RPMI7951 (cell line): ENCODE measurements at places on chromosomes 3 and 15. TPM values are rescaled to one million over a fixed set of nuclear protein-coding genes. Genes with fewer than 3 reads are reported as not detected.

The ZNF80 gene
- total RNA-seq = not detected in 2 replicates

The MYRIP gene
- not detected in 2 replicates for total RNA-seq

The TNFAIP8L3 gene
- total RNA-seq = 0.29 and 0.48 TPM in 2 replicates

The XCR1 gene
- total RNA-seq = not detected in 2 replicates

The MRPL3 gene
- total RNA-seq = 194 and 195 TPM in 2 replicates

The USP50 gene
- not detected in 2 replicates for total RNA-seq

The ANKUB1 gene
- total RNA-seq = 0.12 TPM in 1 of 2 replicates, not detected in the other

The FHIT gene
- 2.4 and 3.6 TPM in 2 replicates for total RNA-seq

The GRK7 gene
- total RNA-seq = 0.10 TPM in 1 of 2 replicates, not detected in the other

The FEZF2 gene
- total RNA-seq = not detected in 2 replicates

The SMCO1 gene
- not detected in 2 replicates for total RNA-seq

The IL16 gene
- total RNA-seq = 0.96 and 1.4 TPM in 2 replicates

The GABRR3 gene
- not detected in 2 replicates for total RNA-seq

The SUSD5 gene
- total RNA-seq = 4.6 and 7.5 TPM in 2 replicates

The MESP1 gene
- 1.6 and 2.5 TPM in 2 replicates for total RNA-seq

The SNTN gene
- not detected in 2 replicates for total RNA-seq

The ALDH1L1 gene
- total RNA-seq = not detected in 2 replicates

The MKRN2OS gene
- total RNA-seq = not detected in 2 replicates

The GNAI2 gene
- total RNA-seq = 302 and 305 TPM in 2 replicates

The SCN11A gene
- not detected in 2 replicates for total RNA-seq

The TMOD2 gene
- 4.1 and 4.8 TPM in 2 replicates for total RNA-seq

The SLC2A2 gene
- total RNA-seq = not detected in 2 replicates

The CERS3 gene
- not detected in 2 replicates for total RNA-seq

The PLEKHO2 gene
- total RNA-seq = 18.5 and 22.3 TPM in 2 replicates
